Thymus (tissue), 14 donors: ENCODE measurements at places on chromosomes 2 and 18.

DNA sequence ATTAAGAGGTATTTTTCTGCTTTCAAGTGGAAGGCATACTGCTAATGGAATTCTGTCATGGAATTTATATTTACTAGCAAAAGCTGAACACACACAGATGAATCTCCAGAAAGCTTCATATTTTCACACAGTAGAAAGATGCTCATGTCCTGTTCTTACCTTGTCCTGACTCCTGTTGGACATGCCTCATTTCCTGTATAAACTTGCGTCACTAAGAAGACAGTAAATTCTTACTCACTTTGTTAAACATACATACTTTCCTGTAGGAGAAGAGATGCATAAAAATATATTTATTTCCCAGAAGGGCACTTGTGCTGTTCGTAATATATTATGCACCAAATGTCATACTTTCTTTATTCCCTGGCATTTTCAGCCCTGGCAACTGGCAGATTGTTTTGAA is 238.3 kb upstream of the RASGRP3 start:
- DNase-seq: no peak

GRCh38 chr2:11799826-11800225 is 53.4 kb downstream of the LPIN1 start:
- no peak for DNase-seq

GRCh38 chr2:239769554-239770245 is 255.4 kb downstream of the NDUFA10 start:
- no peak for DNase-seq

DNA sequence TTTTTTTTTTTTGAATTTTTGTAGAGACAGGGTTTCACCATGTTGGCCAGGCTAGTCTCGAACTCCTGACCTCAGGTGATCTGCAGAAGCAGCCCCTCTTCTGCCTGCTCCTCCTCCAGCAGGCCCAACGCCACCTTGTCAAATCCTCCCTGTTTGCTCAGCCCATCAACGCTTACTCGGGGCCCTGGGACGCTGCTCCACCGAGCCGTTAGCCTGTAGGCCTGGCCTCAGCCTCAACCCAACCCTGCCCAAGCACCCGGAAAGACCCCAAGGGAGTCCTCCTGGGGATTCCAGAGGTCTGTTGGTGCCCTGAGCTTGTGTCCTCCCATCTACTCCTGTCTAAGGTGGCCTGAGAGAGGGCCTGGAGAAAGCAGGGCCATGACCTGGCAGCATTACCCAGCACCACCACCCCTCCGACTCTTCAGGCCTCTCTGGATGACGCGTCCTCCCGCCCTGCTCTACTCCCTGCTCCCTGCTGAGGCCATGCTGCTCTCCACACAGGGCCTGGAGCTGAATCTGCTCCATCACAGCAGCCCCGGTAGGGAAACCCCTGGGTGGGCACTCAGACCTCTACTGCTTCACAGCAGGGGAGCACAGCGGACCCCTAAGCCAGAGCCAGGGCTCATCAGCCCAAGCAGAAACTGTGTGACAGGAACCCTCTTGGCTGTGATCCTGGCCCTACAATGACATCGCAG is 3.2 kb downstream of the STK25 start:
- no peak for DNase-seq

GRCh38 chr2:198558176-198558575 is 753.8 kb downstream of the PLCL1 start:
- no peak for DNase-seq
